ENCODE measurements at places on chromosomes 5 and 9.
A peak's percentile ranks its signal among the peaks of the same experiment; 100 is the strongest.

DNA sequence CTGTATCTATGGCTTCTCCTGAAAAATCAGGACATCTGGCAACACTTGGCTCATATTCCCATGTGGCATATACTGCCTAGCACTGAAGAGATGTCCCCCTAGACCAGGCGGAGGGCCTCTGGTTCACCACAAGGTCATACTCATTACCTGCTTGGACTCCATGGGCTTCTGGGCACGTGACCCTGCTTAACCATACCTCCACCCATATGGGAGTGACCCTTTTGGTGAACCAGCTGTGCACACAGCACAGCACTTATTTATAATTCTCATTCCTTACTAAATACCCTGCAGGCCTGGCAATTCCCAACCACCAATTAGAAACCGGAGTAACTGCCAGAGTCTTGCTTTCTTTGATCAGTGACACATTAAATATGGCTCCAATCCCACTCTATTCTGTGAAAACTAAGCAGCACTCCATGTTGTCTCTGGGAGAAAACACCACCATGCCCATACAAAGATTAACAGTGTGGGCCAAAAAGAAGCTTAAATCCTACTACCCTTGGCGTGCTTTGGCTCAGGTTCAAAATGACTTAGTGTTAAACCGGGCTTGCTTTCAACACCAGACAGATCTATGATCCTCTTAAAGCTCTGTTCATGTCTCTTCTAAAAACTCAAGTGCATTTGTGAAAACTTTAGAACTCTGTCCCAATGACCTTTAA, 57.7 kb downstream of the MTMR12 start:
- DNase-seq = no peak

DNA sequence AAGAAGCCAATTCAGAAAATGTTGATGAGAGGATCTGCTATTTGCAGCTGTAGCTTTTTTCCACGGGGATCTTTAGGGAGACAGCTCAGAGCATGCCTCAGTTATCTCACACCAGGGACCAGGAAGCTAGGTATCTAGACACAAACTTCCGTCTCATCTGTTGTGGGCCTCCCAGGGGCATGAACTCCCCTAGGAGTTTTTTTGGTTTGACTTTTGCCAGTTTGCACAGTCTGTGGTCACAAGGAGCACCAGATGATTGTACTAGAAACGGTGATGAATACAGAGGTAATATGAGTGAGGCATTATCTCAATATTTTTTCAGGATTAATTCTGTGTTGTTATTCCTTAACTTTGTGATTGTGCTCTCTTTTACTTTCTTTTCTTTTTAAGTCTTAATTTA, 533.2 kb upstream of the SEMA6A start:
- DNase-seq = no peak

DNA sequence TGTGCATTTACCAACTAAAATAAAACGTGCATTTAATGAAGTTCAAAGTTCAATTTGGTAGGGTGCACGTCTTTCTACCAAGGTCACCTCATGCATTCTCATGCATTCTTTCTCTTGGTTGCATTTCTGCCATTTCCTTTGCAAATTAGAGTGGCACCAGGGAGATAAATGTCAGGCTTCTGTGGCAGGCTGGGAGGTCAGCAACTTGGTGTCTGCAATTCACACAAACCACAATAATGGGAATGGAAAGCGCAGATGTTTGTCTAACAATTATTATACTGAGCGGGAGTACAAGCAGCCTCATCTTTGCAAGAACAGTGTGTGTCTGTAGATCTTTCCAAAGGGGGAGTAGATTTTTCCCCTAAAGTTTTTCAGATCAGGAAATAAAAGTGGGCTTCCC, 411.7 kb downstream of the DMRT2 start:
- DNase-seq = no peak

DNA sequence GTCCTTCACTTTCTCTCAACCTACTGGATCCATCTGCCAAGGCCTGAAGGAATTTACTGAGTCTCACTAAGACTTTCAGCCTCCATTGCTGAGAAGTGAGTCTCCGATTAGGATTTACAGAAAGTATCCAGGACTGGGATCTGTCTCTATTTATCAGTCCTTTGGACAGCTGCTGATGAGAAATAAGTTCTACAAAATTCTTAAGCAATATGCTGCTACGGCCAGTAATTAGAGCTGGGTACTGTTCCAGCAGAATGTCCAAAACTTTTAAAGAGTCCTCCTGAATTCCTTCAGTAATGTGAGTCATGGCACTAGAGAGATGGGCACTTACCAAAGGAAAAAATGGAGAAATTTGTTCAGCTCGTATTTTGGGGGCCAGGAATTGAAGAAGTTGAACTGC, 5.9 kb downstream of the TEX10 start:
- DNase-seq = no peak

DNA sequence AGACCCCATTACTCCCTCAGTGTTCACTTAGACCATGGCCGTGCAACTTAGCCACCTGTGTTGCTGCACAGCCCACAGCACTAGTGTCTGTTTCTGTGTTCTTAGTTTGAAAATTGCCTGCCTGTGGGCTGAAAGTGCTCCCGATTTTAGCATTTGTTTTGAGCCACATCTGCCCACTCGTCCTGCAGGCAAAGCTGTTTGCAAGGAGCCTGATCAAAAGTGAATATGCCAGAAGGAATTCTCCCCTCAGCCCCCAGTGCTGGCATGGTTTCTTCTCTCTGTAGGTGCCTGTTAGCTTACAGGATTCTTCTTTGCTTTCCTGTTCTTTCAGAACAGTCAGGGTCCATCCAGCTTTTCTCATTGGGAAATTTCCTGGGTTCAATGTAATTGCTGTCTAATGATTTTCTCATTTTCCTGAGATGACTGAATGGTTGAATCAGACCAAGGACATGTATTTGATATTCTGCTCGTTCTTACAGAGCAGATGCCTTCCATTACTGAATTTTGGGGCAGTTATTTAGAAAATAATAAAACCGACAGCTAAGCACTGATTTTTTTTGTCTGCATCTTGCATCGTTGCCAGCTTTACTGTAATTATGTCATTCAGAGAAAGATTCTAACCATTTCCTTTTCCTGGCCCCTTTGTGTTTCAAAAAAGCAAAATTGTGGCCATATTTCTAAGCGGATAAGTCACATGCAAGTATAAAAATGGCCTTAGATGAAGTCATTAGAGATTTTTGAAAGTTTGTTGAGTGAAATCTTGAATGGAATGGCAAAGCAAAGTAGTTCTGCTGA, 111.1 kb upstream of the CKMT2 start:
- no peak for DNase-seq

GRCh38 chr5:75016896-75017295, 35.5 kb downstream of the GCNT4 start:
- no peak for DNase-seq

DNA sequence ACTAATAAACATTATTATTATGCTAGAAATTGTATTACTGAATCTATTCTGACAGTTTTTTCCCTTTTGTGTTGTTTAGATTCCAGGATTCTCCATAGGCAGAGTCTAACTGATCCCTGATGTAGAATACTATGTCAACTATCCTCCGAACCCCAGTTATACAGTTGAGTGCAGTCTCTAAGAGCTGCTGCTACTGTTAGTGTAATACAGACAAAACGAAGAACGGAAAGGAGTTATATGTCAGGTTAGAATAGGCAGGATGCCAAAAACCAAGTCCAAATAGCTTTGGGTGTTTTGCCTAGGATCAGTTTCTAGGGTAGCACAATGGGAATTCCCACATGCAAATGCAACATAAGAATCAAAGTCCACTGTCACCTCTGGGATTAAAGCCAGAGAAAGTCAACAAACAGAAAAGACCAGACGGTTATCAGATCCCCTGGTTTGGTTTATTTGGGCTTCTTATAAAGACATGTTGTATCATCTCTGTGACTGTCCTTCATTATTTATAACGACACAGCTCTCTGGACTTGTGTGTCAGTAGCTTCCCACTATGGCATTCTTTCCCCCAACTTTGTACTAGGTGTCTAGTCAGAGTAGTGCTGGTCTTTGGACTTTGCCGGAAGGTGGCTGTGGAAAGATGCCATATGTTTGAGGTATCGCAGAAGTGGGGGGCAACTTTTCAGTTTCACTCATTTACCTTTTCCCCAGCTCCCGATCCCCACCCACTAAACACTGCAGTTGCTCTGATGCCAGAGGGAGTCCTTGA, 14.9 kb upstream of the TMEM38B start:
- DNase-seq = no peak

GRCh38 chr9:138103849-138104206, 226.2 kb downstream of the CACNA1B start:
- no peak for DNase-seq

GRCh38 chr9:93468763-93469456, 15.5 kb upstream of the FAM120AOS start:
- no peak for DNase-seq

- no peak for DNase-seq
Observed at GRCh38 chr5:111993242-111993641, 236.2 kb upstream of the NREP start.

GRCh38 chr9:104386425-104387069, 117.5 kb upstream of the OR13F1 start:
- DNase-seq = peak; percentile 73

- DNase-seq = no peak
Observed at GRCh38 chr5:124180299-124180874, 566.1 kb downstream of the ZNF608 start.

GRCh38 chr5:142319560-142320429, 5.0 kb downstream of the SPRY4 start:
- DNase-seq = no peak

DNA sequence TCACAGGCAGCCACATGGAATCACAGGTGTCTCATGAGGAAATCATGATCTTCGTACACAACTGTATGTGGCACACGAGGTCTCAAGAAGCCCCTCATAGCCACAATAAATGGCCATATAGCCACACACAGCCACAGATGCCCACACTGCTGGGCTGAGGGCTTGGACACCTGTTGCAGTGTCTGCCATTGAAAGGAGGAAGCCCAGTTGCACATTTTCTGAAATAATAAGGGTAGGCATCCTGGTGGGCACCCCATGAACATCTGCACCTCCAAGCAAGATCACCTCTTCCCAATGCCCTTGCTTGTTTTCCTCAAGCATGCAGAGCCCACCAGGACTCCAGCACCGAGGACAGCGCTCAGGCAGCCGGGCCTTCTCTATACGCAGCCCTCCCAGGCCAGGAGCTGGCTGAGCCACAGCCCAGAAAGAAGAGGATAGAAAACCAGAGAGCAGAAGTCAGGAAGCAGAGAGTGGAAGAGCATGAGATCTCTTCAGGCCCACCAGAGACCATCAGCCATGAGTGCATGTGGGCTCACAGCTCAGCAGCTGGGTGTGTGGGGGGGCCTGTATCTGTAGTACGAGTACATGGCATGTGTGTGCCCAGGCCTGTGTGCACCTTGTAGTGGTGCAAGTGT, 1.0 kb upstream of the ACSL6 start:
- no peak for DNase-seq

- no peak for DNase-seq
Observed at GRCh38 chr9:130599625-130600024, 20.2 kb downstream of the FUBP3 start.

All from NCI-H1417 treated with DMSO at 0.1 percent for 48 hours (cell line).